ENCODE measurements at places on chromosomes 12 and 14. TPM values are rescaled to one million over a fixed set of nuclear protein-coding genes. Genes with fewer than 3 reads are reported as not detected.

DNA sequence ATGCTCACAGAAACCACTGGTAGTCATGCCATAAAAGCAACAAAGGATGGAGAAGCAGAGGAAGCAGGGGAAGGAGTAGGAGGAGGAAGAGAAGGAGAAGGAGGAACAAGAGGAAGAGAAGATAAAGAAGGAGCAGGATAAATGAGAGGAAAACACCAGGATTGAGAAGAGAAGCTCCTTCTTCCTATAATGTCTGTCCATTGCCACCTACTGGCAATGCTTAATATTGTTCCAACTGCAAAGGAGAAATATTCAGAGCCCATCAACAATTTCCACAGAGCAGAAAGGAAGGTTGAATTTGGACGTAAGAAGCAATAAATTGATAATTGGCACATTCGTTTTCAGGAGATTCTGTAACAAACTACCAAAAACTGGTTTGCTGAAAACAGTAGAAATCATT is 898.4 kb downstream of the SLC16A7 start:
- peak; percentile 55 for DNase-seq

GRCh38 chr14:87623616-87624015 is 369.4 kb downstream of the GALC start:
- DNase-seq, result no peak

- DNase-seq, result no peak
These were observed 174.5 kb upstream of the NPAS3 start for GRCh38 chr14:32764131-32764530.

DNA sequence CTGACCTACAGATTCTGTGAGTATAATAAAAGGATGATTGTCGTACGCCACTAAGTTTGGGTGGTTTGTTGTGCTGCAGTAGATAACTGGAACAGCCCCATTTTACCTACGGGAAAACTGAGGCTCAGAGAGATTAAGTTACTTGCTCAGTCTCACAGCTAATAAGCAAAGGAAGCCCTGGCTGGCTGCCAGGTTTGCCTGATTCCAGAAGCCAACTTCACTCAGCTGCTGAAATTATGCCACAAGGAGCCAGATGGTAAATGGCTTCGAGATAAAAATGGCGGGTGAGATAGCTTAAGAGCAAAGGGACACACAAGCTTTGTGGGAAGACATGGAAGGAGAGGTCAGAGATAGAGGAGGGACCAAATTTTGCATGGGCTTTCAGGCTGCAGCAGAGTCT is 191.5 kb upstream of the NOS1 start:
- no peak for DNase-seq

DNA sequence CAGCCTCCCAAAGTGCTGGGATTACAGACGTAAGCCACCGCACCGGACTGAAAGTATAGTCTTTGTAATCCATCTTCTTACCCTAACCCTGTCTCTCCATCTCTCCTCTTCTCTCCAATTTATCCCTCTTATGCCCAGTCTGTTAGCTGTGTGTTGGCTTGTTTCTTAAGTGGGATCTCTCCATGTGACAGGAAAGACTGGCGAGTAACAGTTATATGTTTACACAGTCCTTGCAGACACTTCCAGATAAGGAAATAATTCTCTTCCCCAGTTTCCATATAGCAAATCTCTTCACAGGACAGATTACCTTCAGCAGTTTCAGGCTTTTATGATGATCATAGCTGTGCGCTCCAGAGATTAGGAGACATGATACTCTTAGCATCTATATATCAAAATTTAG is 16.0 kb upstream of the DIP2B start:
- no peak for DNase-seq

DNA sequence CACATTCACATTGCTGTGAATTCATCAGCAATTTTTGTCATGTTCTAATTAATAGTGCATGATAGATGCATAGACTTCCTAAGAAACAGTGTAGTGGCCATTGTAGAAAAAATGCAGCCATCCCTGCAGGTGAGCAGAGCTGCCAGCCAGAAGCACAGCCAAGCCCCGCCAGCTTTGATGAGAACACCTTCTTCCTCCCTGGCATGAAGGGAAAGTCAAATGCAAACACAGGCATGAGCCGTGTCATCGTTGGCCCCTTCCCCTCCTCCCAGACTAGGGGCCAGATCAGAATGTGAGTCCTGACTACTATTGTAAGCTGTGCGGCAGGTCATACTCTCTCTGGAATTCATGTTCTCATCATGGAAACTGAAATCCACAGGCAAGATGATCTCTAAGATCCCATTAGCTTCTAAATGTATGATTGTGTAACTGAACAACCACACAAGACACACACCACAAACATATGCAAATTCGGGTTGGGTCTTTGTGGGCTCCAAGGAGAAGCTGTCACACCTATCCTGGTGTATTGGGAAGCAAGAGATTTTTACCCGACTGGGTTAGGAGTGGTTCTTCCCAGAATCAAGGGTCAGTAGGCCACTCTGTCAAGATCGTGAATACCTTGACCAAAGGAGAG is 2.8 kb upstream of the AQP2 start:
- no peak for DNase-seq

GRCh38 chr12:124625867-124626675 is 58.7 kb upstream of the NCOR2 start:
- peak; percentile 38 for DNase-seq

- DNase-seq, result no peak
These were observed 4.7 kb upstream of the CHST11 start for GRCh38 chr12:104452087-104452486.

DNA sequence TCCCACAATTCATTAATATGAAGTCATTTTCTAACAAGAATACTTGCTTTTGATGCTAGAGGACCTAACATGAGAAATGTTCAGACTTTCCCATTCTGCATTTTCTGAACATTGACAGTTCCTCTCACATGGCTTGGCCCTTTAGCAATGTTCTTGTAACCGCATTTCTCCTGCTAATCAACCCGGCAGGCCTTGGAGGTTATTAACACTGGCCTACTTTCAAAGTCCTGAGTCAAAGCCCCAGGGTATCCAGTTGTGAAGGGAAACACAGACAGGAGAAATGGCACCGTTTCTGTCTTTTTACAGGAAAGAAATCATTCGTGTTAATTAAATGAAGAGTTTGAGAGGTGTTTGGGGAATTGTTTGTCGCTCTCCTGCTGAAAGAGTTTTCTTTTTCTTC is 446.5 kb upstream of the MIS18BP1 start:
- DNase-seq, result no peak

GRCh38 chr12:64943686-64944085 is 119.2 kb downstream of the TBC1D30 start:
- DNase-seq, result no peak

DNA sequence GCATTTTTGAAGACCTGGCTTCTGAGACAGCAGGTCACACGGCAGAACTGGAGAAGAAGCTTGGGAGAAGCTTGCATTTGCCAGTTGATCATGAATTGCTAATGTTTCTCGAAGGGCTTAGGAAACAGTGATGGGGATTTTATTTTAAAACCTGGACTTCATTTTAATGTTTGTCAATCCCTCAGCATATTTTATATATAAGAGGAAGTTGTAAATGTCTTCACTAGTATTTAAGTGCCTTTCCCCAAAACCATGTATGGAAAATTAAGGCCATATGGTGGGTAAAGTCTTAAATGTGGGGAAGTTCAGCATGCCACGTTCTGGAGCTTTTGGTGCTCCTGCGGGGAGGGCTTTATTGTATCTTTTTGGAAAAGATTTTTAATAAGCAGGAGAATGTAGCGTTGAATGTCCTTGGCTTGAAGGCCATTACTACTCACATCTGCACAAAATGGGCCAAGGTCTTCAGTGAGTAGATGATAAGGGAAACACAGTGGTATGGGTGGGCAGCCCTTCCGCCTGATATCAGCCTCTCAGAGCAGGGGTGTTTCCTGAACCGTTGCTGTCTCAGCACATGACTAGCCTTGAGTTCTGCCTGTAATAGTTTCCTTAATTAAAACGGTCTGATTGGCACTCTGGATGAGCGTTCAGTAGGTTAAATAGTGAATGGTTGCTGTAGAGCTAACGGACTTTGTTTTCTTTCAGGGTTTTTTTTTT is 511.4 kb downstream of the PCNX1 start:
- no peak for DNase-seq

- no peak for DNase-seq
These were observed 223.7 kb downstream of the ZFP36L1 start for GRCh38 chr14:68568907-68569897.

DNA sequence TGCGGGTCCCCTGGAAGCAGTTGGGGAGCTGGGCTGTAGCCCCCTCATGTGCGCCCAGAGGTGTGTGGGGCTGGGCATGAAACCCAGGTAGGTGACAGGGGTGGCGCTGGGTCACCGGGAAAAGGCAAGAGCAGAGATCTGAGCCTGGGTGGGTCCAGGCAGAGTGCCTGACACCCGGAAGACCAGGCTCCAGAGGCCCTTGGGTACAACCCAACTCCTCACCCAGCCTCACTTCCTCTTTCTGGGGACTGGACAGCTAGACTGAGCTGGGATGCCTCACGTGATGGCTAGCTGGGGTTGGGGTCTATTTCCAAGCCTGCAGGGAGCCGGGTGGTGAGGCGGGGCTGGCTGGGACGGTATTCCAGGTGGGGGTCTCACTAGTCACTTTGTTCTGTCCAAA is 16.3 kb upstream of the CYP46A1 start:
- DNase-seq, result no peak

DNA sequence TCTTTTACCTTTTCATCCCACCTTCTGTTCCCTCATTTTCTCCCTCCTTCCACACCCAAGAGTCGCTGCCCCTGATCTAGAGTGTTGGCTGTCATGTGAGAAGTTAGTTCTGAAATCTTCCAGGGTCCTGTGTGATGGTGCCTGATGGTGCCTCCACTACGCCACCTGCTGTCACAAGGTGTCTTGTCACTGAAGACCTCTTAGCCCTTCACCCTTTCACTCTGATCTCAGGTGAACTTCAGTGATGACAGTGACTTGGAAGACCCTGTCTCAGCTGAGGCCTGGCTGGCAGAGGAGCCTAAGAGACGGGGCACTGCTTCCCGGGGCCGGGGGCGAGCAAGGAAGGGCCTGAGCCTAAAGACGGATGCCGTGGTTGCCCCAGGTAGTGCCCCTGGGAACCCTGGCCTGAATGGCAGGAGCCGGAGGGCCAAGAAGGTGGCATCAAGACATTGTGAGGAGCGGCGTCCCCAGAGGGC is 7.6 kb upstream of the PFDN5 start:
- peak; percentile 26 for DNase-seq

GRCh38 chr12:52372216-52373154 is 5.2 kb upstream of the KRT85 start:
- DNase-seq, result peak; percentile 83

GRCh38 chr12:6383572-6384498 is at the start of gene LTBR:
Gene LTBR, plus strand, starts transcription at chr12:6384162. Its CDS starts 197 bp downstream, at chr12:6384359.
- peak; percentile 90 for DNase-seq

- DNase-seq, result no peak
These were observed 30.4 kb upstream of the SUPT16H start for GRCh38 chr14:21414137-21414631.

DNA sequence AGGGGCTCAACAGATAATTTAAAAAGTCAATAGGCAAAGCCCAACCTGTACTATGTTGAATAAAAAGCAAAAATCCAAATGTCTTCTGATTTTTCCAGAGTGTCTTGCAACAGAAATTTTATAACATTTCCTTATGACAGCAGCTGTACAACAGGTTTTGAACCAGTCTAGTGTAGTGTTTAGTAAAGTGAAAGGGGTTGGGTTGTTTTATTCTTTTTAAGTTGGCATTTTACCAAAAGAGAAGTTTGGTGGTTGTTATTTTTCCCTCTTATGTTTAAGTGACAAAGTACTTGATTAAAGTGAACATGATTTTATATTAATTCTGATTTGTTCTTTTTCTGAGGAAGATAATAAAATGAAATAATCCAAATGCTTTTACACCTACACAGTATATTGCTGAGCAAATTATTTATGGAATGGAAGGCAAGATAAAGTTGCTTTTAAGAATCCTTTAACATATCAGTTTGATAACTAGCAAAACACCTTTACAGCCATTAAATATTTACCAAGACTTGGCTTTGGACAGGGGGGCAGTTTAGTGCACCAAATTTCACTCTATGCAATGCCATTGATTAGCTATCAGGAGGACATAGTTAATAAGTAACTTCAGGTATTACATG is 128.9 kb downstream of the FOXA1 start:
- DNase-seq, result no peak

- DNase-seq, result no peak
These were observed 244.4 kb downstream of the ATXN7L3B start for GRCh38 chr12:74781991-74782485.

- DNase-seq, result no peak
These were observed 38.2 kb upstream of the SNX6 start for GRCh38 chr14:34668111-34668510.

DNA sequence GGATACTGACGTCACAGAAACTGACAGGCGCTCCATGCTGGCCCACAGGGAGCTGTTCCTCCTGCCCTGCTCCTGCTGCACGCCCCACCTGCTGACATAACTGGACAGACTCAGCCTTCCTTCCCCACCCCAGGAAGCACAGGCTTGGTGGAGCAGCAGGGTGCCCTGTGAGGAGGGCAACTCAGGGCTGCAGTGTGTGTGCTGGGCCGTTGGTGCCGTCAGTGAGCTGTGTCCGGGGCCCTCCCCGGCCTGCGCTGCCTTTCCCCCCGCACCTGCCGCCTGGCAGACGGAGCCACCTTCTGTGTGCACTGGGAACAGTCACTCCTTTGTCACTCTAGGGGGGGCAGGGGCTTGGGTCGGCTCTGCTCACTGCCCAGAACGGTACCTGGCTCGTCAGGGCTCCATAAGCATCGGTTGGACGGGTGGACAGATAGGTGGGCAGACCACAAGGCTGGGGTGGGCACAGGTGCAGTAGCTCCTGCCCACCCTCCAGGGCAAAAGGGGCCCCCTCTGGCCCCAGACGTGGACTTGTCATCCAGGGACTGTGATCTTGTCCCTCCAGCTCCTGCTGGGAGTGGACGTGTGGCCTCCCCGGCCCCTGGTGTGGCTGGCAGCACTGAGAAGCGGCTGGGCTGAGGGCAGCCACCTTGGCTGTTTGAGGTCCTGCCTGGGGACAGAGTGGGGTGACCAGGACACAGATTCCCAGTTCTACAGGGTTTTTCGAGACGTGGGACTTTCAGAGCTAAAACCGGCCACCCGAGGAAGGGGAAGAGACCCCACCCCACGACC is 32.8 kb downstream of the FBRSL1 start:
- no peak for DNase-seq

GRCh38 chr14:90137807-90138206 is 76.0 kb downstream of the KCNK13 start:
- DNase-seq, result peak; percentile 10

- DNase-seq, result no peak
These were observed 79.3 kb upstream of the TSPAN8 start for GRCh38 chr12:71237128-71237527.

- DNase-seq, result no peak
These were observed 30.0 kb upstream of the GRIP1 start for GRCh38 chr12:66708704-66709456.

GRCh38 chr12:82660541-82661325 is 26.0 kb upstream of the TMTC2 start:
- no peak for DNase-seq

GRCh38 chr14:29937116-29937515 is 9.5 kb upstream of the PRKD1 start:
- DNase-seq, result peak; percentile 12

The RCOR1 gene
- total RNA-seq, result 21.6 TPM

The AICDA gene
- not detected for total RNA-seq

The RHOJ gene
- total RNA-seq, result 9.7 TPM

The CCDC60 gene
- not detected for total RNA-seq

The DNAJC22 gene
- 0.83 TPM for total RNA-seq

The ANHX gene
- total RNA-seq, result not detected

The PROX2 gene
- not detected for total RNA-seq

The KRT80 gene
- 2.3 TPM for total RNA-seq

The C14orf132 gene
- 24.6 TPM for total RNA-seq

The MANSC1 gene
- 5.0 TPM for total RNA-seq

The OR4E2 gene
- not detected for total RNA-seq

The VAMP1 gene
- total RNA-seq, result 7.0 TPM

The PAPLN gene
- total RNA-seq, result 1.5 TPM

The CLEC12A gene
- total RNA-seq, result not detected

The OAS1 gene
- not detected for total RNA-seq

The SSPN gene
- 11.5 TPM for total RNA-seq
